ENCODE measurements at places on chromosomes 13 and 19. TPM values are rescaled to one million over a fixed set of nuclear protein-coding genes. Genes with fewer than 3 reads are reported as not detected.

DNA sequence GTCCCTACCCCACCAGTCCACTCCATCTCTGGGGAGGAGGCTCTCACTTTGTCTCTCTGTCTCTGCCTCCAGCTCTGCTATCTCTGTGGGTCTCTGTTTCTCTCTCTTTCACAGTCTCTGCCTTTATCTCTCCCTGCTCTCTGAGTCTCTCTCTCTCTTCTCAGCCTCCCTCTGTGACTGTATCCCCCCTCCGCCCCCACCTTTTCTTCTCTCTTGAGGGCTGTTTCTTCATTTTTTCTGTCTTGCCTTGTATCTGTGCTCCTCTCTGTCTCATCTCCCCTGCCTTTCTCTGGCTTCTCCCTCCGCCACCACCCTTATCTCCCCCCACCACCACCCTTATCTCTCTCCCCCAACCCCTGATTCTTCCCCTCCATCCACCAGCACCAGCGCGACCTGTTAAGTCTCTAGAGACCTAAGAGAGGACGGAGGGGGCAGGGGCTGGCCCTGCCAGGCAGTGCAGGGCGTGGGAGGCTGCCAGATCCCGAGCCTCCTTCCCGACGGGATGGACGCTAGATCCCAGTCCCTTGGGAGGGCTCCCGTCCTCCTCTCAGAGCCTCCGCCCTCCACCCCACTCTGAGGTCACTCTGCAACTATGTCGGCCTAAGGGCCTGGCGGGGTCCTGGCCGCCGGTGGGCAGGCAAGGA is 1.0 kb downstream of the AXL start:
- DNase-seq: peak; percentile 58

GRCh38 chr19:19672816-19673215 is 4.2 kb downstream of the ZNF101 start:
- DNase-seq: no peak

GRCh38 chr19:18788529-18789421 is 2.3 kb downstream of the COMP start:
- no peak for DNase-seq

DNA sequence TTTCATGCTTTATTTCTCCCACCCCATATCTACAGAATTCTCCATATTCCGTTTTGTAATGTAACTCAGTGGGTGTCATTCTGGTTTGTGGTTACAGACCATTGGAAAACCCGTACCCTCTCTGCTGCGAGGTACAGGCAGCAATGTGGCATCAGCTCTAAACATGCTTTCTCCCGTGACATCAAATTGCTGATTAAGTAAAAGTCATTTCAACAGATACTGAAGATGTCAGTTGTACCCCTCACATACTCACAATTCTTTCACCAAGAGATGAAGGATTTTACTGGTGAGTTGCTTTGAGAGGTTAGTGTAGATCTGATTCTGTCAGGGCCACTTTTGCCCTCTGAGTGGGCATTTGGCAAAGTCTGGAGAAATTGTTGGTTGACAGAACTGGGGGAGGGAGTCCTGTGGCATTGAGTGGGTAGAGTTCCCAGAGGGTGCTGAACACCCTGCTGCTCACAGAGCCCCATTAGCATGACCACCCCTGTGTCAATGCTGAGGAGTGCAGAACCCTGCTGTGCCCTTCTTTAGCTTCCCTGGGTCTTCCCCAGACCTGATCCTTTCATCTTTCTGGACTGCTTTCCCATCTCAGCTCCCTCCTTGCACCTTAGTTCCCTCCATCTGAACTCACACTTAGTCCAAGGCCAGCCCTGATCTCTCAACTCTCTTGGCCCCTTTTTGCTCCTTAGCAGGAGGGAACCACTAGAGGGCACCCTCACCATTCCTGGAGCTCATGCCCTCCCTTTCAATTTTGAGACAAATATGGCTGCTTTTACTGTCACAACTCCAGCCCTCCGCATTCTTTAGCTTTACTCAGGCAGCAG is 39.9 kb upstream of the CEACAM8 start:
- DNase-seq: no peak

TTC9B gene
- total RNA-seq: not detected

DNA sequence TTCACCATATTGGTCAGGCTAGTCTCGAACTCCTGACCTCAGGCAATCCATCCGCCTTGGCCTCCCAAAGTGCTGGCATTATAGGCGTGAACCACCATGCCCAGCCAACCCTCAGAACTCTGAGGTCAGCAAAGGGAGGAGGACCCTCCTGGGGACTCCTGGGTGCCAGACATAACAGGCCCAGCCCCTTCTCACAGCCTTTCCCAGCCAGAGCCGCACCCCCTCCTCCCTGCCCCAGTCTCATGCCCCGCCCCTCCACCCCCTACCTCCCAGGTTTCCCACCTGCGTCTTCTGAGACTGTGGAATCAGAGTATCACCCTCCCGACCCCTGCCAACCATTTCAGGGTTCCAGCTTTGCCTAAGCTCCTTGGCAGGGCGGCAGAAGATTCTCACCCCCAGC is 5.2 kb downstream of the IGLON5 start:
- no peak for DNase-seq

GRCh38 chr19:35458731-35459391 is 10.8 kb downstream of the FFAR2 start:
- no peak for DNase-seq

RASL11A gene
- total RNA-seq: 36.3 TPM

GRCh38 chr19:20968092-20968491 is 45.0 kb downstream of the ZNF85 start:
- DNase-seq: no peak

- DNase-seq: no peak
Observed at GRCh38 chr19:33444562-33445441, 71.3 kb downstream of the CEBPG start.

LRRC25 gene
- total RNA-seq: 2.4 TPM

MEIS3 gene
- total RNA-seq: 13.3 TPM

PRR22 gene
- 3.1 TPM for total RNA-seq

GRCh38 chr13:51435002-51435578 is 17.7 kb downstream of the INTS6 start:
- no peak for DNase-seq

DNA sequence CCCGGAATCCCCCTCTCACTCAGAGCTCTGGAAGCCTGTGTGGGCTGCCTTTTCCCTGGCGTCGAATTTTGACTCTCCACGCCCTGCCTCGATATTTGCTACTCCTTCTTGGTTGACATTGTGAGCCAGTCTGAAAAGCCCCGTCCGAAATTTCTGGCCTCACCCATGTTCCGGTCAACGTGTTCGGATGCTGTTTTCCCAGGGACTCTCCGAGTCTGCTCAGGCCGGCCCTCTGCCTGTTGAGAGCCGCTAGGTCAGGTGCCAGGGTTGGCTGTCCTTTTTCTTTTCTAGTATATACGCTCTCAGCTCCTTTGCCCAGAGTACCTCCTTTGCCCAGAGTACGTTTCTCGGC is 6.8 kb upstream of the DGKH start:
- DNase-seq: peak; percentile 64

DNA sequence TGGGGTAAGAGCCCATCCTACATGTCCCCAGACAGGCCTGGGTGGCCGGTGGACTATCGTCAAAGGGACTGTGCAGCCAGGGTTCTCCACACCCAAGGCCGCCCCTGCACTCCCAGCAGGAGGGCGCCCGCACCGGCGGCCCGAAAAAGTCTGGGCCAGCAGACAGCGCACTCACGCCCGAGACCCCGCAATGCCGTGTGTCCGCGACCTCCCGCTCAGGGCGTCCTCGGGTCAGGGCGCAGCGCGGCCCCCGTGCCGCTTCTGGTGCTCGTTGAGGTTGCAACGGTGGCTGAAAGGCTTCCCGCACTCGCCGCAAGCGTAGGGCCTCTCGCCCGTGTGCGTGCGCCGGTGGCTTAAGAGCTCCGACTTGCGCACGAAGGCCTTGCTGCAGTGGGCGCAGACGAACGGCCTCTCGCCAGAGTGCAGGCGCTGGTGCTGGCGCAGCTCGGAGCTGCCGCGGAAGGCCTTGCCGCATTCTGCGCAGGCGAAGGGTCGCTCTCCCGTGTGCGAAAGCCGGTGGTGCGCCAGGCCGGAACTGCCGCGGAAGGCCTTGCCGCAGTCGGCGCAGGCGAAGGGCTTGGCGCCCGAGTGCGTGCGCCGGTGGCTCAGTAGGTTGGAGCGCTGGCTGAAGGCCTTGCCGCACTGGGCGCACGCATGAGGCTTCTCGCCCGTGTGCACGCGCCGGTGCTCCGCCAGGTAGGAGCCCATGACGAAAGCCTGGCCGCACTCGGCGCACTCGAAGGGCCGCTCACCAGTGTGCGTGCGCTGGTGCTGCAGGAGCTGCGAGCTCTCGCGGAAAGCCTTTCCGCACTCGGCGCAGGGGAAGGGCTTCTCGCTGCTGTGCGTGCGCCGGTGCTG is 2.8 kb upstream of the A1BG start:
- DNase-seq: peak; percentile 41

NFIX gene
- 217 TPM for total RNA-seq

DNA sequence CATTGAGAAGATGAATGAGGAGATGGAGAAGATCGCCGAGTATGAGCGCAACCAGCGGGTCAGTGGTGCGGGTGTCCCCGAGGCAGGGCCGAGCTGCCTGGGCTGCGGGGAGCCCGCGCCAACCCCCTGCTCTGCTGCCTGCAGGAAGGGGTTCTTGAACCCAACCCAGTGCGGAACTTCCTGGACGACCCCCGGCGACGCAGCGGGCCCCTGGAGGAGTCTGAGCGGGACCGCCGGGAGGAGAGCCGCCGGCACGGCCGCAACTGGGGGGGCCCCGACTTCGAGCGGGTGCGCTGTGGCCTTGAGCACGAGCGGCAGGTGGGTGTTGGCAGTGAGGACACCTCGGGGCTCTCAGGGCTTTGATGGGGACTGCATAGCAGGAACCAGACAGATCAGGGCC is 8.3 kb downstream of the CCDC9 start:
- no peak for DNase-seq

S1PR5 gene
- total RNA-seq: 0.12 TPM

DNA sequence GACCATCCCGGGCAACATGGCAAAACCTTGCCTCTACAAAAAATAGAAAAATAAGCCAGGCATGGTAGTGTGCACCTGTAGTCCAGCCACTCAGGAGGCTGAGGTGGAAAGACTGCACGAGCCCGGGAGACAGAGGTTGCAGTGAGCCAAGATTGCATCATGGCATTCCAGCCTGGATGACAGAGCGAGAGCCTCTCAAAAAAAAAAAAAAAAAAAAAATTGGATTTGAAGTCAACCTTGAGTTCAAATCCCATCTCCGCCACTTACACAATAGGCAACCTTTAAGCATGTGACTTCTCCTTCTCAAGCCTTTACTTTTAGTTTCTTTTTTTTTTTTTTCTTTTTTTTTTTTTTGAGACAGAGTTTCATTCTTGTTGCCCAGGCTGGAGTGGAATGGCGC is 12.0 kb downstream of the KASH5 start:
- DNase-seq: no peak

DNA sequence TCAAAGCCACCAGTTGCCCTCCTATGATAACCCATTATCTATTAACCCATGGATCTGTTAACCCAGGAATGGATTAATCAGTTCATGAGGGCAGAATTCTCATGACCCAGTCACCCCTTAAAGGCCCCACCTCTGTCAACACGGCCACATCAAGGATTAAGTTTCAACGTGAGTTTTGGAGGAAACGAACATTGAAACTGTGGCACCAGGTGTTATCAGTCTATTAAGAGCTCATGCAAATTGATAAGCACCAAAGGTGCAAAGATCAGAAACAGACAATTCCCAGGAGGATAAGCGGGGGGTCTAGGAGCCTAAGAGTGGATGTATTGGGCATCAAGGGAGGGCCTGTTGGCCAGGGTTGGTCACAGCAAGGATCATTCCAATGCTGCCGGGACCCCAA is 19.9 kb upstream of the ELAVL1 start:
- DNase-seq: no peak

CGB5 gene
- not detected for total RNA-seq

GRCh38 chr13:111945086-111945485 is 121.9 kb upstream of the SOX1 start:
- DNase-seq: peak; percentile 4

- DNase-seq: no peak
Observed at GRCh38 chr19:40392894-40393517, 3.0 kb upstream of the HIPK4 start.

DNA sequence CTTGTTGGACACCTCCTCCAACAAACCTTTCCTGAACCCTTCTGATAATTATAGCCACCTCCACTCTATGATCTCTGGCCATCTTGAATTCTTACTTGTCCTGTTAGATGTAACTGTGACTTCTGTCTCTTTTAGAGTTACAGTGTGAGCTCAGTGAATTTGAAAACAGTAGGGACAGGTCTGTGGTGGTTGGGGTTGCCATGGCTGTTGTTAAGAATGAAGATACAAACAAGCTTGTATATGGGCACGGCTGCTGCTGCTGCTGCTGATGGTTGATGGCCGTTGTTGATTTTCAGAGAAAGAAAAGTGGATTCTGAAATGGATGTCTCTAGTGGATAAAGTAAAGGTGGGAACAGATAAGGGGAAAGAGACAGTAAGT is 101.5 kb downstream of the STARD13 start:
- DNase-seq: no peak

GRCh38 chr13:44519642-44520041 is 56.5 kb downstream of the TSC22D1 start:
- no peak for DNase-seq

- DNase-seq: no peak
Observed at GRCh38 chr19:18853755-18854427, 22.1 kb downstream of the UPF1 start.

- no peak for DNase-seq
Observed at GRCh38 chr13:38620876-38621275, 66.0 kb upstream of the FREM2 start.

DNA sequence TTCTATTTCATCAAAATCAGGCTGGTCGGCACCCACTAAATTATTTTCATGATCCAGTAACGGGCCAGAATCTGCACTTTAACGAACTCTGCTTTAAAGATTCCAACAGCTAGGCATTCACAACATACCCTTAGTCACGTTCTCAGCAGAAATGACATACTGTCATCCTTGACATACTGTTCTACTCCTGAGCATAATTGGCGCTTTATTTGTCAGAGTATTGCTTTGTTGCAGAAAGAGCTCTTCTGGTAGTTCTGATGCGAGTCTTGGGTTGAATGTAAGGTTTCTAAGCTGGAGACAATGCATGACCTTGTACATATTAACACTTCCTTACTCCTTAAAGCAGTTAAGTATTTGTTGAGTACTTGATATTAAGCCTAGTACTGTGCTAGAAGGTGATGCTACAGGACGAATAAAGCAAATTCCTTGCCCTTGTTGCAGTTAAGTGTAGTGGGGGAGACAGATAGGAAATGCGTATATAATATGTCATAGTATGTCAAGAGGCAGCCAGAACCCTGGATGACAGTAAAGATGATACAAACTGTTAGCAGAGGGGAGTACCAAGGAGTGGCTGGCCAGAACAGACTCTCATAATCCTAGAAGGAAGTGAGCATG is 32.2 kb downstream of the FRY start:
- DNase-seq: no peak

DNA sequence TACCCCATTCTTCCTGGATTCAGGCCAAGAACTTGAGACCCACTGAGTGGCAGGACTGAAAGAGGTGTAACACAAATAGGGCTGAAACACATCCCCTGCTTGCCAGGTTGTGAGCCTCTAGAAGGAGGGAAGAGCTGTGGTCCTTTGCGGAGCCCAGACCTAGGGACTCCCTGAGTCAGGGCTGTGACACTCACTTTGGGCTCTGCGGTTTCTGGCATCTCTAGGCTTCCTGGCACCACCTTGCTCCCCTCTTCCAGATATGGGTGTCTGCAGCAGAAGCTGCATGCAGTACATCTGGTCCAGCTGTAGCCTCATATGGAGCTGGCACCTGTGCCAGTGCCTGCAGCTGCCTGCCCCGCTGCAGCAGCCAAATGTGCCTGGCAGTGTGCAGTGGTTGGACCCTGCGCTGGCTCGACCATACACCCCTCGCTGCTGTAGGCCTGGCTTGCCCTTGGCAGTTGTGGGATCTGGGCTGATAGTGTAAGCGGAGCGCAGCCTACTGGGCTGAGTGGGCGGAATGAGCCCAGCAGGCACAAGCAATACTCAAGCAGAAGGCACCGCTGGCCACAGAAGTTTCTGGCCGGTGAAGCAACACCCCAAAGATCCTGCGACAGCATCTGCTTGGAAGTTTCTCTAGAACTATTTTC is 290.4 kb downstream of the SLITRK6 start:
- DNase-seq: no peak
